LoVo (cell line): ENCODE measurements at places on chromosomes 11 and 22.

- DNase-seq: no peak
Observed at GRCh38 chr11:28303477-28304191, 195.4 kb downstream of the METTL15 start.

DNA sequence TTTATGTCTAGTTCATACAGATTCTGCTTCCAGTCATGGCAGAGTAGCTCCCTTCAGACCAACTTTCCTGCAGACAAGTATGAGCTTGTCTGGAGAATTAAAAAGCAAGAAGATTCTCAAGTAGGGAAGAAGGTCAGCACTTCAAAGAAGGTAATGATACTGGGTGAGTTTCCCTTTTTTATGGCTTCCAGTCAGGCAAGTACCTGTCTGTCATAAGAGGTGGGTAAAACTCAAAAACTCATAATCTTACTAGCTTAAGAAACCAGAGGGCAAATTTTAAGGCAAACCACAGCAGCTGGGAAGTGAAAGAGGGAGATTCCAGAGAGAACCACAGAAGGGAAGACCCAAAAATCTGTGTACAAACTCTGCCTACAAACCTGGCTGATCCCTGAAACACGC lies 54.2 kb downstream of the DENND5A start:
- DNase-seq: no peak

DNA sequence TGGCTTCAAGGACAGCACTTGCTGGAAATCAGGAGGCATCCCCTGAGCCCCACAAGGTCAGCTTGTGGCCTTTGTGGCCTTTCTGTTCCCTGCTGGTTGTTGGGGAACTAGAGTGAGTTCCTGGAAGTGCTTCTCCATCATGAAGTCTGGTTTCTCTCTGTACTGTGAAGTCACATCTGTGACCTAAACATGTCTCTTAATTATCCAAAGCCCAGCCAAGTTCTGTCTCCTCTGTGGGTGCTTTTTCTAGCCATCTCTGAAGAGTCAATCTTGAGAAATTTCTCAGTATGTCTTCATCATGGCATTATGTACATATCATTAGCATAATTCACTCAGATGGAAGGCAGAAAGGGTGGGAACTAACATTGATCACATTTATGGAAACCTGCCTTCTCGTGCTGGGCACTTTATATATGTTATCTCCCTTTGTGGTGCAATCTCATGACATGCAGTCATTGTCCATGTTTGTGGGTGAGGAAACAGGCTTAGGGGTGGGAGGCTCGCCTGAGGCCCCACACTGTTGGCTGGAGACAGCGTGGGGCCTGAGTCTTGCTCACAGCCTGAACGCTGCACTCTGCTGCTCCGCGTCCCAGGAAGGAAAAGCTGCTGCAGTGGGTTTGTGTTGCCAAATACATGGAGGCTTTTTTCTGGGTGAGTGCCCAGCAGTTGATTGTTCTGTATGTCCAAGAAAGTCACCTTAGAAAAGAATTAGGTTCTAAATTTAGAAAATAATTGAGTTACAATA lies 24.6 kb downstream of the IGHMBP2 start:
- DNase-seq: no peak

DNA sequence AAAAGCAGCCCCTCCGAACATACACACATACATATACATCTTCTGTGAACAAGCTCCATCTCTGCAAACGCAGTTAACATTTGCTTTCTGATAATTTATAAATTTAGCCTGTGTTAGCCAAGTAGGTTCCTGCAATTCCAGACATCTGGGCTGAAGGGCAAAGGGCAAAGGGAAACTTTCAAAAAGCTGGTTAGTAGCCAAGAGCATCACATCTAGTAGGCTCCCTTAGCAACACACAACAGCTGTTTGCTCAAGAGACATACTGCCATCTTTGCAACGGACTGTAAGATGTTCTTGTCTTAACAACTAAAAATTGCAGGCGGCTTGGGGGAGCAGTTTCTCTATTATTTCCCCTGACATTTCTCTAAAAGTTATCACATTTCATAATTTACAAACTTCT lies 134.9 kb downstream of the RBFOX2 start:
- DNase-seq: no peak

- DNase-seq: no peak
Observed at GRCh38 chr11:66889960-66890359, 33.1 kb downstream of the LRFN4 start.

DNA sequence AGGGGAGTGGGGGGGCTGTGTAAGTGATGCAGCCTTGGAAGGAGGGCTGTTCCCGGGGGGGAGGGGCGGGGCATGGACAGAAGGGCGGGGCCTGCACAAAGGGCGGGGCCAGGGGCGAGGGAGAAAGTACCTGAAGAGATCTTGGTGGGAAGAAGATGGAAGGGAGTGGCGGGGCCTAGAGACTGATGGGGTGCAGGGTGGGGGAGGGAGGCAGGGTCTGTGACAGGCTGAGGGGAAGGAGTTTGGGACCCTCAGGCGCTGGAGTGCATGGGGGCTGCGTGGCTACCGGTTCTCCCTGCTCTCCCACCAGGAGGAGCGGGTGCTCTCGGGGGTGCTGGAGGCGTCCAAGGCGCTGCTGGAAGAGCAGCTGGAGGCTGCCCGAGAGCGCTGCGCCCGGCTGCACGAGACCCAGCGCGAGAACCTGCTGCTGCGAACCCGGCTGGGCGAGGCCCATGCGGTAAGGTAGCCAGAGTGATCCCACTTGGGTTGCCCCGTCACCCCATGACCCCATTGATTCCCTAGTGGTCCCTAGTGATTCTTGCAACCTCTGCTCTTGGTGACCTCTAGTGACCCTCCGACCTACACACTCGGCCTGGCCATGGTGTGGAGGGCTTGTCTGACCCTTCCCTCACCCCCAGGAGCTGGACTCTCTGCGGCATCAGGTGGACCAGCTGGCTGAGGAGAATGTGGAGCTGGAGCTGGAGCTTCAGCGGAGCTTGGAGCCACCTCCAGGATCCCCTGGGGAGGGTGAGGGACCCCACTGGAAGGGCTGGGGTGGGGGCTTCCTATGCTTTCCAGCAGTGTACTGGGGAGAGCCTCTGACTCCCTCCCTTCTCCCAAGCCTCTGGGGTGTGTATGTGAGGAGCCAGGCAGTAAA lies 3.1 kb downstream of the CCDC88B start:
- no peak for DNase-seq

DNA sequence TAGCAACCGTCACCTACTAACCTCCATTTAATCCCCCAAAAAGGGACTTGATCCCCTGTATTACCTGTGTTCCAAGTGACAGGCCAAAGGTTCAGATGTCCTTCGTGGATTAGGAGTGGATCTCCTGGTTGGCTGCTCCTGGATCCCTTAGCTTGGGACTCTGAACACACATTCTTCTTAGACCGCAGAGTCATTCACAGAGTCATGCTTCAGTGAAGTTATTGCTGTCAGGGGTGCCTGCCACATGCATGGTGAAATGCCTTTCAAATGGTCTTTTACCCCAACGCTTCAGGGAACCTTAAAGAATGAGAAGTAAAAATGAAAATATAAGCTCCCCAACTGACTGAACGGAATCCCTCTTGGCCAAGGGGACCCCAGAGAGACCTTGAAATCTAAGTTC lies 49.1 kb downstream of the ADAMTS8 start:
- DNase-seq: no peak

- no peak for DNase-seq
Observed at GRCh38 chr22:36884349-36885158, 23.7 kb downstream of the NCF4 start.

DNA sequence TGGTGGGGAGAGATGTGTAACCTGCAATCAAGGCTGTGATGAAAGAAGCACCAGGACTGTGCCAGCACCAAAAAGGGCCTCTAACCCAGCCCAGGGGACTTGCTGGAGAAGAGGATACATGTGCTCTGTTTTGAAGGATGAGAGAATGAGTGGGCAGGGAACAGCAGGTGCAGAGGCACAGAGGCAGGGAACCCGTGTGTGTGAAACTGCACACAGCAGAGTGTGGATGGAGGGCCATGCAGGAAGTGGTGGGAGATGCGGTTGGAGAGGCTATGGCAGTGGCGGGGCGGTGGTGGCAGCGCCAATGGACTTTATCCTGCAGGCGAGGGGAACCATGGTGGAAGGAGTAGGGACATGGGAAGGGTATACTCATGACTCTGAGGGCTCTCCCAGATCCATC lies 25.2 kb upstream of the LRRC32 start:
- DNase-seq: no peak

DNA sequence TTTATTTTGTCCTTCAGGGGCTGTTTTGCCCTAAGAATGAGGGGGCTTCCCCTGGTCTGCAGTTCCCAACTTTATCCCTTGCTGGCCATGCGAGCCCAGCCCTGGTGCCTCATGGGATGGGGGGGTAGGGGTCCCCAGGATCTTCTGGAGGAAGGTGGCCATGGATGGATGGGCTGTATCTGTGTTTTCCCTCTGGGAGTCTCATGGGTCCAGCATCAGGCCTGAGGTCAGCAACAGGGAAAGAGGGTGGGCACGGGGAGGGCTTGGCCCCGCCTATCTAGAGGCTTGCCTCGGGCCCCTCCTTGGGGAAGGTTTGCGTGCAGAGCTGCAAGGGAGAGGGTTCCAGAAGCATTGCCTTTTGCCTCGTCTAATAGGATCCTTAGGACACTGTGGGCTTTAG lies 10.8 kb upstream of the ADORA2A start:
- no peak for DNase-seq

GRCh38 chr22:20058989-20059770 lies 20.9 kb upstream of the DGCR8 start:
- DNase-seq: no peak

GRCh38 chr11:119120639-119121007 lies 757 bp upstream of the HINFP start:
- no peak for DNase-seq

- no peak for DNase-seq
Observed at GRCh38 chr11:130467116-130467900, 18.9 kb downstream of the ADAMTS15 start.

DNA sequence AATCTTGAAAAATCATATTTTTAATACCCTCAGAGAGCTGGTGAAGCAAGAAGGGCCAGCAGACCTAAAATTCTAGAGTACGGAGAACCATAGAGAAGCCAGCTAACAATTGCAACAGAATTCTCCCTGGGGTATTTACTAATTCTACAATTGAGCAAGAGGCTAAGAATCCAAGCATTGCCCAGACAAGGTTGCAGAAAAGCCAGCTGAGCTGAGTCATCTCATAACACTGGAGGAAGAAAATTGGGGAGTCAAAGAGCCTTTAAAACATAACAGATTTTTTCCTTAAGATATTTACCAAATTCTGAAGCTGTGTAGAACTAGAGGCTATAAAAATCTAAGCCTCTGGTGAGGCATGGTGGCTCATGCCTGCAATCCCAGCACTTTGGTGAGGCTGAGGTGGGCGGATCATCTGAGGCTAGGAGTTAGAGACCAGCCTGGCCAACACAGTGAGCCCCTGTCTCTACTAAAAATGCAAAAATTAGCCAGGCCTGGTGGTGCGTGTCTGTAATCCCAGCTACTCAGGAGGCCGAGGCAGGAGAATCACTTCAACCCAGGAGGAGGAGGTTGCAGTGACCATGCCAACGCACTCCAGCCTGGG lies 13.6 kb upstream of the TMEM216 start:
- no peak for DNase-seq

- DNase-seq: peak; percentile 17
Observed at GRCh38 chr22:45518580-45518991, 15.9 kb downstream of the FBLN1 start.

DNA sequence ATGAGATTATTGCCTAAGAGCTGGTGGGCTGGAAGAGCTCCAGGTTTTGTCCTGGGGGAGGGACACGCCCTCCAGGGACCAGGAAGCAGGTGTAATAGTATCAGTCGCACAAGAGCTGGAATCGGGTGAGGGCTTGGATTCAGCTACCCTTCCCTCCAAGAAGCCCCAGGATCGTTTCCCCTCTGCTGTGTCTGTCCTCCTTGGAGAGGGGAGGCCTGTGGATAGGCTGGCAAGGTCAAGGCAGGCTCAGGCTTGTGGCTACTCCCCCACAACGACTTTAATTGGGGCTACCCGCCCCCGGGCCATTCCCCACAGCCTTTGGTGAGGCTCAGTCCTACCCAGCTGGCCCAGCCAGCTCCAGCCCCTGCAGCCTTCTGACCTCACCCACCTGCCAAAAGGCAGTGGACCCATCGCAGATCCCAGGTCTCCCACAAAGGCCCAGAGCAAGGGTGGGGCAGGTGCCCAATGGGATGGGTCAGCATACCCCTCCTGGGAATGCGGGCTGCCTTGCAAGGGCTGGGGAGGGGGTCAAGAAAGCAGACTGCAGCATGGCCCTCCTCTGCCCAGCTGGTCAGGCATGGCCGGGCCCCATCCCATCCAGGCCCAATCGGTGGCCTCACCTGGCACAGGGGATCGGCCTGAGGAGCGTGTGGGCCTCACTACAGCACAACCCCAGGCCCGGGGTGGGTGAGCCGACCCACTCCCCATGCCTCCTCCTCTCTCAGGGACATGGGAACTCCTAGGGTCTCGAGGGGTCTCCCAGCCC lies 1.0 kb downstream of the CTSD start:
- peak; percentile 86 for DNase-seq

- DNase-seq: no peak
Observed at GRCh38 chr22:46054091-46055073, 77.4 kb upstream of the WNT7B start.

GRCh38 chr22:46824344-46824909 lies 62.0 kb downstream of the TBC1D22A start:
- DNase-seq: no peak

DNA sequence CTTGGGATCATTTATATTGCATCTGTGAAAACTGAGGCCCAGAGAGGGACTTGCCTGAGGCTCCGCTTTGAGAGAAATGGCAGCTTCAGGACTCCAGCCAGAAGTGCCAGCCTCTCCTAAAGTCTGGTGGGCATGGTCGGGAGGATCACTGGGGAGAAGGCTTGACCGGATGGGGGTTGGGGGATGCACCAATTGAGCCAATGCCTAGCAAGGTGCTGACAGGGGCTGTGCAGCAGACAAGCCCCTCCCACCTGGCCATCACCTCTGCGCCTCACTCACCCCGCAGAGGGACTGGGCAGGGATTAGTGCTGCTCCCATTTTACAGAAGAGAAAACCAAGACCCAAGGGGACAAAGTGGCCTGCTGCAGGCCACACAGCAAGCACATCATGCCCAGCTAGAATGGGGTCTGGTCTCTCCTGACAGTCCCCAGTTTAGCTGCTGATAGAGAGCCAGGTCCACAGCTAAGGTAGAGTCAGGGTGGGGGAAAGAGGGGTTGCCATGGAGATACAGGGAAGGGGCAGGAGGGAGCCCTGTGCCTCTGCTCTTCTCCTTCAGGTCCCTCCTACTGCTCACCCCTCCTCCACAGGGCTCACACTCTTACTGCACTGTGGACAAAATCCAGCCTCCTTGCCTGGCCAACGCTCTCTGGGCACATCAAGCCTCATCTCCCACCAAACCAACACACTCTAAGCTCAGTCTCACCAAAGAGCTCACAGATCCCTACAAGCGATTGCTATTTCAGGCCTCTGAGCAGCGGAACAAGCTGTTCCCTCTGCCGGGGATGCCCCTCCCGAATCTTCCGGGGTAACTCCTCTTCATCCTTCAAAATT lies 29.5 kb downstream of the TEF start:
- DNase-seq: no peak

DNA sequence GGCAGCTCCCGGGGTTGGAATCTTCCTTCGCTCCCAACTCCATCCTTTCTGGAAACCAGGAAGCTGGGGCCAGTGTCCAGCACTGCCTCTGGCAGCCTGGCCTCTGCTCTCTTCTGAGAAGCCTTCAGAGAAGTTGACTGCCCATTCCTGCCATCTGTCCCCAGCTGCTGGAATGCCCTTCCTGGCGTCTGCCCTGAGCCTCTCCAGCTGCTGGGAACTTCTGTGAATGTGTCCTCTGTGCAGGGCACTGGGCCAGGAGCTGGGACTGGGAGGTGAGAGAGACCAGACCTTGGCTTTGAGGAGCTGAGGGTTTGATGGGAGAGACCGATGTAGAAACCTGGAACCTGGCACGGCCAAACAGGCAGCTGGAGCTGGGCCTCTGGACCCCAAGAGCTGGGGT lies 5.9 kb upstream of the SOX10 start:
- DNase-seq: no peak

- DNase-seq: peak; percentile 41
Observed at GRCh38 chr11:44290208-44290607, 19.7 kb downstream of the ALX4 start.
